ENCODE measurements at places on chromosomes 12 and 14.

DNA sequence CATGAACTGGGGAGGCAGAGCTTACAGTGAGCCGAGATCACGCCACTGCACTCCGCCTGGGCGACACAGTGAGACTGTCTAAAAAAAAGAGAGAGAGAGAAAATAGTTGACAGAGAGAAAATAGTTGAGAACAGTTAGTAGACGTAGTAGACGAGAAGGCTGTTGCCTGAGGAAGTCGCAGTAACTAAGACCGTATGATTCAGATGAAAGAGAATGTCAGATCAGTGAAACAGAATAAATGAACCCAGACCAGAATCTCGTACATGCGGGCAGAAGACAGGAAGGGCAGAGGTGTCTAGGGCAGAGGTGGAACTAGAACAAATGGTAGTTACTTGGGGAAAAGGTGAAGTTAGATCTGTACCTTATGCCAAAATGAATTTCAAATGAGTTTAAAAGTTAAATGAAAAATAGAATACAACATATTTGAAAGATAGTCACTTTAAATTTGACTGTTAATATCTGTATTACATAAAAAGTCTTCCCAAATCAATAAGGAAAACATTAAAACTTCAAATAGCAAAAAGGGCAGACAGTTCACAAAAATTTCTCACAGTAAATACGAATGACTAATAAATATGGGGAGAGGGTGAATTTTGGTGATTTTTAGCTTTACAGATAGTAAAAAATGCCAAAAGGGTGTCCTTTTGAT lies 17.7 kb downstream of the MDM2 start:
- no peak for DNase-seq

DNA sequence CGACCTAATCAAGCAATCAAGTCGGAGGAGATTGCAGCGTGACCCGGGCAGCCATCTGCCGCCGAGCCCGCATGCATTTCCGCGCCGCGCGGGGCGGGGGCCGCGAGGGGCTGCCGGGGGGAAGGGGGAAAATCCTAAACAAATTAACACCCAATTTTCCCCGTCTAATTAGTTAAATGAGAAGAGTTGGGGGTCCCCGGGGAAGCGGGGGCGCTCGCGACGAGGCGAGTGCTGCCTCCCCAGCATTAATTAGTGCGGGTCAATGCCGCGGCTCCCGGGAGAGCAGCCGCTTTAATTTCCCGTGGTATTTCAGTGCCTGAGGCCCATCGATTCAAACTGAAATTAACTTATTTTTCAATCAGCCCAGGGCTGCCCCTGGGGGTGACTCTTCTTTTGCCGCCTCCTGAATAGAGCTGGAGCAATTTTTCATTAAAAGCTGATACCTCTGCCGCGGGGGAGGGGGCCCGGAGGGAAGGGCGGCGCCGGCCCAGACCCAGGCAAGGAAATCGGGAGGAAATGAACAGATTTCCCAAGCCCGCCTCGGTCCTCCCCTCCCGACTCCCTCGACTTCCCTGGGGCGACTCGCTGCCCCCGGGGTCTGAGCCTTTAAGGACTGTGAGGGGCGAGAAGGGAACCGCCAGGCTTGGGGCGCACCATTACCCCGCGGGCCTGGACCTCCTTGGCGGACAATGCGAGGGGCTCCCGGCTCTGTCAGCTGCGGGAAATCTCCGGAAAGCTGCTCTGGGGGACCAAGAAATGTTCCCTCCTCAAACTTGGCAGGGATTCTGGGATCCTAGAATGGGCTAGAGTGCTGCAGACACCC lies 18.9 kb downstream of the VSX2 start:
- DNase-seq, result no peak

GRCh38 chr14:48937541-48938195 lies 648.5 kb downstream of the RPS29 start:
- no peak for DNase-seq

- no peak for DNase-seq
These were observed 12.6 kb downstream of the NRDE2 start for GRCh38 chr14:90319173-90319572.

DNA sequence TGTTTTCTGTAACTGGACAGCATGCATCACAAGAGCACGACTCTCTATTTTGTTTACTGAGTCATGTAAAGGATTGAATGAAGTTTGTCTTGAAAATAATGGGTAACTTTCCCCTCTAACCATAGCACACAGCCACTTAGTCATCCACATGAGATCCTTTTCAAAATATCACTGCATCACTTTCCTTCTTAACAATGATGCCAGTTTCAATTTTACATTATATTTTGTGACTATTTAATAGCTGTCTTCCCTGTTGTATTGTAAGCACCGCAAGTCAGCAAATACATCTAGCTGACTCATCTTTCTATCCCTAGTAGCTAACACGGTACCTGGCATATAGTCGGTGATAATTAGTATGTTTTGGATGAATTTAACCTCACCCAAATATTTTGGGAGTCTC lies 83.3 kb upstream of the PPM1H start:
- DNase-seq, result no peak

- DNase-seq, result no peak
These were observed 105.0 kb downstream of the CMKLR1 start for GRCh38 chr12:108234158-108234557.

DNA sequence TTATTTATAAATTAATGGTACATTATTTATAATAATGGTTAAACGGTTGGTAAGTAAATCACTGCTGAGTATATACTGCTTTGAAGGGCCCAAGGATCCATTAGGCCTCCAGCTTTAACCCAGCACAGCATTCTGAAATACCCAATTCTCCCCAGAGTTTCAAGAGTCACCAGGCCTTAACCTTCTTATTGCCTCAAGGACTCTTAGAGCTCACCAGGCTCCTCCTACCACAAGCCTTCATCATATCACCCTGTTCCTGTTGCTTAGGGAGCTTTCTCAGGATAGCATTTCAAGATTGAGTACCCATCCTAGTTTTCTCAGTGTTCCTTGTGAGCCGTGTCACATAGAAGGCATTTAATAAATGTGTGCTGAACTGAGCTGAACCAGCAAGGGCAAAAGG lies 242.5 kb downstream of the FBXL14 start:
- DNase-seq, result no peak

DNA sequence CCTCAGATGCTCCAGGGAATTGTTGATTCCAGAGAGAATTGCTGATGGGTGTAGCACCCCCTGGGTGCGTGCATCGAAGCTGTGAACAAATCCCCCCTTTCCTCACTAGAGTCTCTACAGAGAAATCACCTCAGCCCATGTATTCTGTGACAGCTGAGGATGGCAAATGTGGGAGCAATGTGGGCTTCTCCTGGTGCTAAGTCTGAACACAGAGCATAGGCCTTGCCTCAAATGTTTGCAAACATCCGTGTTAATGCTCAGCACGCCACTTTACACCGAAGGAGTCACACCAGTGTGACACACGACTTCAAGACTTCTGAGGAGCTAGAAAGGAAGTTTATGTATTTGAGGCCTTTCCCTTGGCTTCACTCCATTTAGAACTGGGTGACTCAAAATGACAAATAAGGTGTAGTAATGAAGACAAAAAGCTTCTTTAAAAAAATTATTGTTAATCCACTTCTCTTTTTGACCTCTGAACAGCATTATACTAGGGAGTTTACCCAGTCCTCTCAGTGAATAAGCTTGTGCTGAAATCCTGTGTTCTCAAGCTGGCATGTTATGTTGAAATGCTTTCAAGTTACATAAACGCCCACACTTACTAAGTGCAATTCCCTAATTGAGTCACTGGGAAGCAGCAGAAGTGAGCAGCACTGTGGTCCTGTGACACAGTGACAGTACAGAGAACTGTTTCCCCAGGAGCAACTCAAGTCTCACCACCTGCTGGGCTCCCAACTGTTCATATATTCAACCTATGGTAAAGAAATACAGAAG lies 92.9 kb downstream of the FAR2 start:
- peak; percentile 13 for DNase-seq

GRCh38 chr14:52235866-52236510 lies 31.5 kb upstream of the PTGDR start:
- DNase-seq, result no peak

GRCh38 chr12:47964106-47964728 lies 821 bp downstream of the TMEM106C start:
- DNase-seq, result no peak

- no peak for DNase-seq
These were observed 274.2 kb upstream of the E2F7 start for GRCh38 chr12:77339610-77340009.

DNA sequence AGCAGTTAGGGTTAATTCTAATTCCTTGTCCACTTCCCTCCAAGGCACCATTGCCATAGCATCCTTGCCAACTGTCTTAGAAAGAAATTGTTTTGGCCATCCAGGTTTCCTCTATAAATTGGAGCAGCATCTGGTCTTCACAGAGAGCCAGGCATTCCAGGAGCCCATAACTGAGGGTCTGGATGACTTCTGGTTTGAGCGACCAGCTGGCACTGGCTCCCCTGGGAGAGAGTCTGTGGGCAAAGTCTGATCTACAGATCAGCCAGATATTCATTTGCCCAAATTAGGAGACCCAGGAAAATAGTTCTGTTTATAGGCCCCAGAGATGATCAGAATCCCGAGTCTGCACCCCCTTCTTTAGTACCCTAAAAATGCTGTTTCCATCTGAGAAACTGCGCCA lies 16.0 kb downstream of the VSX2 start:
- DNase-seq, result no peak

DNA sequence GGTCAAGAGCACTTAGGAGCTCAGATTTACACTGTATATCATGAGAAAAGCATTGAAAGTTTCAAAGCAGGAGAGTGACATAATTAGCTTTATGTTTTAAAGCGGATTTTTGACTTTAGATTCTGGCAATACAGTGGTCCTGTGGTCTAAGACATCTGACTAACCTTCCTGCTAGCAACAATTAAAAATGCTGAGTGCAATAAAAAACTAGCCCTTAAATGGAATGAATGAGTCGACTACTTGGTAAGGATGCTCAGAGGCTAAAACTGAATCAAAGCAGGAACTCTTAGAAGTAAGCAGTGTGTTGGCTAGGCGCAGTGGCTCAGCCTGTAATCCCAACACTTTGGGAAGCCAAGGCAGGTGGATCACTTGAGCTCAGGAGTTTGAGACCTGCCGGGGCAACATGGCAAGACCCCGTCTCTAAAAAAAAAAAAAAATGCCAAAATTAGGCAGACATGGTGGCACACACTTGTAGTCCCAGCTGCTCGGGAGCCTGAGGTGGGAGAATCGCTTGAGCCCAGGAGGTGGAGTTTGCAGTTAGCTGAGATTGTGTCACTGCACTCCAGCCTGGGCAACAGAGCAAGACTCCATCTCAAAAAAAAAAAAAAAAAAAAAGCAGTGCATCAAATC lies 18.9 kb downstream of the BICD1 start:
- no peak for DNase-seq

GRCh38 chr12:15601210-15601800 lies 187.9 kb downstream of the EPS8 start:
- DNase-seq, result no peak

GRCh38 chr12:57727758-57728395 lies 10.7 kb downstream of the AGAP2 start:
- no peak for DNase-seq

DNA sequence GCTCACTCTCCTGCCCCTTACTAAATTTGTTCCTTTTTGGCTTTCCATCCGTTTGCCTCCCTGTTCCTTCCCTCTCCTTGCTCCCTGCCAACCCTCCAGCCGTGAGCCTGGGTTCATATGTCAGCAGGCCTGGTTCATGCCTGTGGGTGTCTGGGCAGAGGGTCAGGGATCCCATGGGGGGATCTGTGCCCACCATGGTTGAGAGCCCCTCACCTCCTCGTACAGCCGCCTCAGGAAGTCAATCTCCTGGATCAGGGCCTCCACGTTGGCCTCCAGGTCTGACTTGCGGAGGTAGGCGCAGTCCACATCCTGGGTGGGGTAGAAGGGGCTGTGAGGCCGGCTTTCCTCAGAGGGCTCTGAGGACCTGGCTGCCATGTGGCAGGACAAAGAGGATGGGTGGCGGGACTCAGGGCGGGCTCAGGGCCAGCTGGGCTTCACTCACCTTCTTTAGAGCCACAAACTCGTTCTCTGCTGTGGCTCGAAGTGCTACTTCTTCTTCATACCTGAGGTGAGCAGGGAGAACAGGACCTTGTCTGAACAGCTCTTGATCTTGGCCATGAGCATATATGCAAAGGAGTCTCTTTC lies 3.6 kb downstream of the KRT83 start:
- DNase-seq, result no peak

GRCh38 chr12:28180786-28181185 lies 9.5 kb upstream of the CCDC91 start:
- no peak for DNase-seq

DNA sequence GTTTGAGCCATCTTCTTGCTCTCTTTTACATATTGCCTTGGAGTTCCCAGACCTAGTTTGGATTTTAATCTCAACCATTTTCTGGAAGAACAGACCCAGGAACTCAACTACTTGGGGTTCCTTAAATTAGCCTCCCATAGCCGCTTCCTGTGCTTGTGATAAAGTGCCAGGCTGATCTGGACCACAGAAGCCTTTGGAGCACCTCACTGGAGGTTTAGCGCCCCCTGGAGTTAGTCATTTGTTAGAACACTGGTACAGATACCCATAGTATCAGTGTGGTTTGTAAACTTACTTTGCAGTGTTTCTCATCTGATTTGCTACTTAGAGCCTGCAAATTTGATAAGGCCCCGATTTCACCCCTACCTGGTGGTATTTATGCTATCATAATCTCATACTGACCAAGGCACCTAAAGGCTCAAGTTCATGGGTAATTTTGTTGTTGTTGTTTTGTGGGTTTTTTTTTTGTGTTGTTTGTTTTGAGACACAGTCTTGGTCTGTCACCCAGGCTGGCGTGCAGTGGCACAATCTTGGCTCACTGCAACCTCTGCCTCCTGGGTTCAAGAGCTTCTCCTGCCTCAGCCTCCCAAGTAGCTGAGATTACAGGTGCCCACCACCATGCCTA lies 3.7 kb downstream of the UNC119B start:
- DNase-seq, result peak; percentile 27

- DNase-seq, result no peak
These were observed 395.0 kb downstream of the FOXG1 start for GRCh38 chr14:29161593-29161992.

- no peak for DNase-seq
These were observed 40.4 kb downstream of the TSPAN19 start for GRCh38 chr12:84995641-84996040.

DNA sequence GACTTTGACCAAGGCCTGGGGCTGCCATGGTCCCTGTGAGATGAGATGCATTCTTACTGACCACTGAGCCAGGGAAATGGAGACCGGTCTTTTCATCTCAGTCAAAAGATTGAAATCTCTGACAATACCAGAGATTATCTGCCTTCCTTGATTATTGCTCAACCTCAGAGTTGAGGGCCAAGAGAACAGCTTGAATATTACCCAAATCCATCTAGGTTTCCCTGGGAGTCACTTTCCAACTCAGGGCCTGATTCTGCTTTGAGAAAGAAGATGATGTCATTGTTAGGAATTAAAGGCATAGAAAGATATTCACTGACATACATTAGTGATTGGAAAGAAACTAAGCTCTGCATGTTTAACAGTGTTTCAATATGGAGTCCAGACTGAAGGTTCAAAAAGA lies 515.9 kb upstream of the TBX3 start:
- no peak for DNase-seq

GRCh38 chr14:35971965-35972630 lies 146.0 kb downstream of the BRMS1L start:
- no peak for DNase-seq

DNA sequence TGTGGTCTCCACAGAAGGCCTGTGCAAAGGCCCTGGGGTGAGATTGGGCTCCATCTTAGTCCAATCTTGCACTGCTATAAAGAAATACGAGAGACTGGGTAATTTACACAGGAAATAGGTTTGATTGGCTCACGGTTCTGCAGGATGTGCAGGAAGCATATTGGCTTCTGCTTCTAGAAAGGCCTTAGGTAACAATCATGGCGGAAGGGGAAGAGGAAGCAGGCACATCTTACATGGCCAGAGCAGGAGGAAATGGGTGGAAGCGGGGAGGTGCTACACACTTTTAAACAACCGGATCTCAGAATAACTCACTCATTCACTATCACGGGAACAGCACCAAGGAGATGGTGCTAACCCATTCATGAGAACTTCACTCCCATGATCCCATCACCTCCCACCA lies 55.4 kb downstream of the FAR2 start:
- DNase-seq, result no peak
